ENCODE measurements at places on chromosomes 11 and 22. TPM values are rescaled to one million over a fixed set of nuclear protein-coding genes. Genes with fewer than 3 reads are reported as not detected.

TRIM29 gene
- not detected for total RNA-seq

DNA sequence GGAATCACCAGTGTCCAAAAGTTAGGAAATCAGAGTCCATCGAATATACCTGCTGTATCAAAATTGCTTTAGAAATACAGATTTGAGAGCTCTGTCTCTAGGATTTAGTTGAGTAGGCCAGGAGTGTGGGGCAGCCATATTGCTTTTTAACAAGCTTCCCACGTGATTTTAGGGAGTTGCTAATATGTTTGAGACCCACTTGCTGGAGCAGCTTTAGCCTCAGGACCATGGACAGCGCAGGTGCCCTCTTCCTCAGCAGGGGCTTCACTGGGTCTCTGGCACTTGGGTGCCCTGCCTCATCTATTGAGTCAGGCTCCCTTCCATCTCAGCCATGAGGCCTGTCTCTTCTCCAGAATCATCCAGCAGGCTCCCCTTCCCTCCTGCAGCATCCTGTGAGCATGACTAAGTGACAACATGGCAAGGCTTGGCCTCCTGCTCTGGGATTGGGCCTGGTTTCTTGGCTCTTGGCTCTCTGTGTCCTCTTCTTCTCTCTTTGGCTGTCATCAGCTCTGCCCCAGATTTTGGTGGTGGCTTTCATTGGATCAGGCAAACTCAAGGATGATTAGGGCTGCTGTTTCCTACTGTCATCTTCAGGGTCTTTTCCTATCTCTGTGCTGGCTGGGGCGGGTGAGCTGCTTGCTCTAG, 70.0 kb downstream of the SGSM1 start:
- DNase-seq = peak; percentile 49

DNA sequence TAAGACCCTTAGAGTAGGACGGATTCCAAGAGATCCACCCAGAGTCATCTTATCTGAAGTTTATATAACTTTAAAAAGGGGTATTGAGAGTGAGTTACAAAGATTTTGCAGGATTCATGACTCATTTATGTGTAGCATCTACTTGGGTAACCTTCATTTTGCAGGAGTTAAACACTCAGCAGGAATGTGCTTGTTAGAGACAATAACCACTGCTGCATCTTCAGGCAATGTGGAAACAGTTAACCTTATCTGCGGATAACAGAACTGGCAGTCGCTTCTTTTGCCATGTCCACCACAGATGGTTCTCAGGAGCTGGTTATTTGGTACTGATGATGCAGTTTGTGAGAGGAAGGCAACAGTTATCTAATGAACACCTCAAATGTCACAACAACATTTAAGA, 417.9 kb upstream of the DDI1 start:
- DNase-seq = no peak

SLC16A8 gene
- not detected for total RNA-seq

VPS51 gene
- total RNA-seq = 333 TPM

DNA sequence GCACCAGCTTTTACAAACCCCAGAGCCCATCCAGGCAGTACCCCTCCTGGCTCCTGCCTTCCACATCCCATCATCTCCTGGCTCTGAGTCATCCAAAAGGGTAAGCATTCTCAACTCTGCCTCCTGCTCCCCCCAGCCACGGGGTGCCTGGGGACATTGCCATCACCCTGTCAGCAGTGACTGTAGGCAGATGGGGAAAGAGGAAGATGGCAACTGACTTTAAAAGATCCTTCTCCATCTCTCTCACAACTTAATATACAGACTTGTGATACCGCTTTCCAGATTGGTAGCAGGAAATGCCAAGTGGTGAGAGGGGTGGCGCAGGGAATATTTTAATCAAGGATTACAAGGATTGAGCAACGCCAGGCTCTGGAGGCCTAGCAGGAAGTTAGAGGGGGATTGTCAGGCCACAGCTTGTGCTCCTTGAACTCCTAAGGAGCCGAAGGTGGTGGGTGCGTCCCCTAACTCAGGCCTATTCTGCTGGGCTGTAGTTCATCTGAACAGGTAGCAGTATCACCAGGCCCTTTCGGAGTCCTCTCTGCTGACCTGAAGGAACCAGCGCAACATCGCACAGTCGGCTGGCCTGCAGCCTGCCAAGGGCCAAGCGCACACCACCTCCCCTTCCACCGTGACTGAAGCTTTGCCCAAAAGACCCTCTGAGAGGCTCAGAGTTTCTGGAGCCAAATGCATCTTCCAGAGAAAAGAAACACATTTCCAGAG, 83.3 kb downstream of the ZC3H12C start:
- peak; percentile 21 for DNase-seq

LINC01488 gene
- total RNA-seq = not detected

DNA sequence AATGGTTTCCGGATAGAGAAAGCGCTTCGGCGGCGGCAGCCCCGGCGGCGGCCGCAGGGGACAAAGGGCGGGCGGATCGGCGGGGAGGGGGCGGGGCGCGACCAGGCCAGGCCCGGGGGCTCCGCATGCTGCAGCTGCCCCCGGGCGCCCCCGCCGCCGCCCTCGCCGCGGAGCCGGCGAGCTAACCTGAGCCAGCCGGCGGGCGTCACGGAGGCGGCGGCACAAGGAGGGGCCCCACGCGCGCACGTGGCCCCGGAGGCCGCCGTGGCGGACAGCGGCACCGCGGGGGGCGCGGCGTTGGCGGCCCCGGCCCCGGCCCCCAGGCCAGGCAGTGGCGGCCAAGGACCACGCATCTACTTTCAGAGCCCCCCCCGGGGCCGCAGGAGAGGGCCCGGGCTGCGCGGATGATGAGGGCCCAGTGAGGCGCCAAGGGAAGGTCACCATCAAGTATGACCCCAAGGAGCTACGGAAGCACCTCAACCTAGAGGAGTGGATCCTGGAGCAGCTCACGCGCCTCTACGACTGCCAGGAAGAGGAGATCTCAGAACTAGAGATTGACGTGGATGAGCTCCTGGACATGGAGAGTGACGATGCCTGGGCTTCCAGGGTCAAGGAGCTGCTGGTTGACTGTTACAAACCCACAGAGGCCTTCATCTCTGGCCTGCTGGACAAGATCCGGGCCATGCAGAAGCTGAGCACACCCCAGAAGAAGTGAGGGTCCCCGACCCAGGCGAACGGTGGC, 15.7 kb downstream of the PIK3IP1 start:
- DNase-seq = no peak

GRCh38 chr11:65764434-65764833, 16.3 kb downstream of the AP5B1 start:
- DNase-seq = no peak

CCDC87 gene
- not detected for total RNA-seq

RAB38 gene
- 2.5 TPM for total RNA-seq

OR8G1 gene
- not detected for total RNA-seq

DNA sequence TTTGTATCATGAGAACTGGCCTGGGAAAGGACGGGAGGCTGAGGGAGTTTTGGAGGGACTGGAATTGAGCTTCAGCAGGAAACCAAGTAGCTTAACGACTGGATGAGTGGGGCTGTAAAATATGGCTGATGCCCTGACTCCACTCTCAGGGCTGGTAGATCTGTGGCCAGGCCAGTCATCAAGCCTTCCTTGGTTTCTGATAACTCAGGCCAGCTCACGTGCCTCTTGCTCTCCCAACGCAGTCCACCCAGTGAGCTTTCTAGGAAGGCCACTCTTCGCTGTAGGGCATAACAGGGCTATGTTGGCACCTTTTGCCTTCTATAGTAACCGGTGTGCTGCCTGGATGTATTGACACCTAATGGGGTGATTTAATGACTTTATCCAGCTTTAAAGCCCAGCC, 5.8 kb upstream of the MADD start:
- no peak for DNase-seq

GRCh38 chr11:46918083-46918787, at the start of gene LRP4:
TSS of gene LRP4 (minus strand) at chr11:46918550. CDS start at chr11:46918379, 171 bp downstream.
- peak; percentile 66 for DNase-seq

- no peak for DNase-seq
Observed at GRCh38 chr11:105907319-105907718, 114.7 kb downstream of the MSANTD4 start.

DNA sequence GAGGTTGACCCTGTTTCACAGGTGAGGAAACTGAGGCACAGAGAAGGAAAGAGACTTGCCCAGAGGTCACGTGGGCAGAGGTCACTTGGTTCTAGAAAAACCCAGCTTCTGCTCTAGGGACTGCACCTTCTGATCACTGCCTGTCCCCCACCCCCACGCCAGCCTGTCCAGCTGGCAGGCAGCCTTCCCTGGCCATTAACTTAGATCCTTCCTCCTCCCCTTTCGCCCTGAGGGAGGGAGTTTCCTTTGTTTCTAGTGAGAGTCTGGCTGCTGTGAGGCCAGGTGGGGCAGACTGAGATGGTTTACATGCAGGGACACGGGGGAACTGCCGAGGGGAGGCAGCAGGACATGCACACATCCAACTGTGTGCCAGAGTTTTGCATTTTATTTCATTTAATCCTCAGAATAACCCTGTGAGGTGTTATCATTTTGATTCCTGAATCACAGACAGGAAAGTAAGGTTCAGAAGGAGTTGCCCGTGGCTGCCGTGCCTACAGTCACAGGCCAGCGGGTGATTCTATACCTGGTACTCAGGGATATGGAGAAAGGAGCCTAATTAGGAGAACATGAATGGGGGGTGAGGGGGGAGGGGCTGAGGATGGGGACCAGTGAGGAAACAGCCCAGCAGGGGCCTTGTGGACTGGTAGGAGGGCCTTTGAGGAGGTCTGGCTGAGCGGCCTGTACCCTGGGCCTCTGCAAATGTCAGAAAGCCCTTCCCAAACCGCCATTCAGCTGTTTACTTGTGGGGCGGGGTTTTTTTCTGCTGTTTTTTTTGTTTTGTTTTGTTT, 3.4 kb downstream of the FAM83F start:
- DNase-seq = peak; percentile 75

- DNase-seq = peak; percentile 37
Observed at GRCh38 chr11:31817054-31817620, 6.0 kb upstream of the PAX6 start.

CPSF7 gene
- total RNA-seq = 16.6 TPM

DCHS1 gene
- 0.74 TPM for total RNA-seq

DNA sequence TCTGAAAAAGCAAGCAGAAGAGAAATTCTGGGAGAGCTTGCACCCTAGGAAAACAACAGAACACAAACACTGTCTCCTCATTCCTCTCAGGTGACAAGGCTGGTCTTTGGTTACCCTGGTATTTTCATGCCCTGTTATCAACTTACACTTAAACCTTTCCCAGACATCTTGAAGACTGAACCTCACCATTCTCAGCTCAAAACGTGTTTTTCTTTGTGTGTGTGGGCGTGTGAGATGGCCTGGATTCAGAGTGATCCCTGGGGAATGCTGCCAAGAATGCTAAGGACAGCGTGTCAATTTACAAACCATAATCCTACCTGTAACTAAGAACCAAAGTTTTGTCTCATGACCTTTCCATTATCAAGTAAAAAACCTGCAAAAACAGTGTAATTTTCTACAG, 33.3 kb downstream of the ELF5 start:
- peak; percentile 37 for DNase-seq

PHF21B gene
- 0.57 TPM for total RNA-seq

- no peak for DNase-seq
Observed at GRCh38 chr11:635945-636510, 1.0 kb upstream of the DRD4 start.

SLC22A6 gene
- total RNA-seq = not detected

PAMR1 gene
- total RNA-seq = 0.17 TPM

GRCh38 chr11:84800755-84801346, 826.3 kb downstream of the DLG2 start:
- DNase-seq = no peak

DNA sequence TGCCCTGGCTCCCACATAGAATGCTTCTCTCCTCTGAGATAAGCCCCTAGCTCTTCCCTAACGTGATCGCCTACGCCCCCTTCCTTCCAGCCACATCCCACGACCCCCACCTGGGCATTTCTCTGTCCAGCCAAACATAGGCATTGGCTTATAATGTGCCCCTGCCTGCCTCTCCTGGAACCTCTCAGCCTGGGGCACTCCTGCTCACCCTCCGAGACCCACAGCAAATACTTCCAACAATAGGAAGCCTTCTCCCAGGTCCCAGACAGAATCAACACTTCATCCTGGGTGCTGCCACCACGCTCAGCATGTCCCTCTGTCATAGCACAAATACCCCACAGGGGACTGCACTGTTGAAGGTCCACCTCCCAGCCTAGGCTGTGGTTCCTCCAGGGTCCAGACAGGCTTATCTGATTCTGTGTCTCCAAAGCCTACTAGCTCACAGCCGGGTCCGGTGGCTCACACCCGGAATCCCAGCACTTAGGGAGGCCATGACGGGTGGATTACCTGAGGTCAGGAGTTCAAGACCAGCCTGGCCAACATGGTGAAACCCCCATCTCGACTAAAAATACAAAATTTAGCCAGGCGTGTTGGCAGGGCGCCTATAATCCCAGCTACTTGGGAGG, 24.2 kb upstream of the TMPRSS4 start:
- no peak for DNase-seq

GRCh38 chr22:33006220-33006954, 51.8 kb downstream of the SYN3 start:
- no peak for DNase-seq

P2RY2 gene
- total RNA-seq = not detected

GRCh38 chr22:37498289-37498909, 12.2 kb upstream of the MFNG start:
- peak; percentile 37 for DNase-seq

H19 gene
- total RNA-seq = not detected

GNG3 gene
- not detected for total RNA-seq

PACSIN2 gene
- 47.0 TPM for total RNA-seq

DNA sequence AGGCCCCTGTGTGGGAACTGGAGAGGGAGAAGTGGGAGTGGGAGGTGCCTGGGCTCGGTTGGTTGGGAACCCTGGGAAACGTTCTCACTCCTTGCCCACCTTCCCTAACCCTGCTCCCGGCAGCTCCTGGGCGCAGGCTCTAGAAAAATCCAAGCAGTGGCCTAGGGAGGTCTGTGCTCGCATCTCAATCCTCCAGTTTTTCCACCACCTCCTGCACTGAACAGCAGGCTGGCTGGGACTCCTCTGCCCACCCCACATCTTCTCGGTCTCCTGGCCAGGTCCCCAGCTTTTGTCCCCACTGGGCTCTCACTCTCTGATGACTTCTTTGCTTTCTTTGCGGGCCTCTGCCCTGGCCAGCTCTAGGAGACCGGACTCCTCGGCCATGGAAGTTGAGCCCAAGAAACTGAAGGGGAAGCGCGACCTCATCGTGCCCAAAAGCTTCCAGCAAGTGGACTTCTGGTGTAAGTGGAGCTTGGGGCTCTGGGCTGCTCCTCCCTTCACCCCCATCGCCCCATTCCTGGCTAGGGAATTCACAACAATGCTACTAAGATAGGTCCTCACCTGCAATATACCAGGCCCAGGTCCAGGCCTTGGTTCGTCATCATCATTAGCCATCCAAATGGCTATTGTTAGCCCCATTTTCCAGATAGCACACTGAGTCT, 35.6 kb downstream of the PRDM11 start:
- DNase-seq = no peak

TSPAN32 gene
- not detected for total RNA-seq

DNA sequence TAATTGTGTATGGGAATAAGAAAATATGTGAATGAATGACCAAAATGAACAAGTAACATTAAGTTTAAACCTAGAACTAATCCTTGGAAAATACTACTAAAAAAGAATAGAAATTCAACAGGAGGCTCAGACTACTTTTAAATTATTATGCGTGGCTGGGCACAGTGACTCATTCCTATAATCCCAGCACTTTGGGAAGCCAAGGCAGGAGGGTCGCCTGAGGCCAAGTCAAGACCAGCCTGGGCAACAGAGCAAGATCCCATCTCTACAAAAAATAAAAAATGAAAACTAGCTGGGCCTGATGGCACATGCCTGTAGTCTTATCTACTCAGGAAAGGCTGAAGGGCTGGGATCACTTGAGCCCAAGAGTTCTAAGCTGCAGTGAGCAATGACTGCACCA, 85.4 kb upstream of the CLNS1A start:
- no peak for DNase-seq

Measured in Daoy (cell line).